ENCODE measurements at places on chromosomes 2 and 18.

GRCh38 chr2:161228511-161229240 lies 68.4 kb downstream of the TANK start:
- no peak for DNase-seq

DNA sequence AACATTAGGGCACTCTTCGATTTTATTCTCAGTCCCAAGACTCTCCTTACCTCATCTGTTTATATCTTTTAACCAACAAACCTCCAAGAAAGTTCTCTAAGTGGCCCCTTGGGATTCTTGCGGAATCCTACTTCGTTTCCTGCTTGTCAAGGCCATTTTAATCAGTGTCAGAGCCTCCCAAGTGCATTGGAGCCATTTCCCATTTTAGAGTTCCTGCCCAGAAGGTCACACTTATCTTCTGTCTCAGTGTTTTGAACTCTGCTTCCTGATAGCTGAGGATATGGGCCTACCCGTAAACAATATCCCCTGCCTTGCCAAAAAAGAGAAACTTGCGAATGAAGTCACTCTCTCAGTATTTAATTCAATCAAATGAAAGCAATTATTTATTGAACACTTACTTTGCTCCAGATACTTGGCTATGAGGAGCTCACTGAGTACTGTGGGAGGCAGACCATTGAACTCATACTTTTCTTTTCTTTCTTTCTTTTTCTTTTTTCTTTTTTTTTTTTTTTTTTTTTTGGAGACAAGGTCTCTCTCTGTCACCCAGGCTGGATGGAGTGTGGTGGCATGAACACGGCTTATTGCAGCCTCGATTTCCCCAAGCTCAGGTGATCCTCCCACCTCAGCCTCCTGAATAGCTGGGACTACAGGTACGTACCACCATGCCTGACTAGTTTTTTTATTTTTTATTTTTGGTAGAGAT lies 5.7 kb upstream of the NOSTRIN start:
- DNase-seq, result peak; percentile 62

- no peak for DNase-seq
Measured at GRCh38 chr18:7191736-7192135, 39.2 kb upstream of the LRRC30 start.

GRCh38 chr18:62187543-62188510 lies 772 bp downstream of the RELCH start:
- DNase-seq, result no peak

DNA sequence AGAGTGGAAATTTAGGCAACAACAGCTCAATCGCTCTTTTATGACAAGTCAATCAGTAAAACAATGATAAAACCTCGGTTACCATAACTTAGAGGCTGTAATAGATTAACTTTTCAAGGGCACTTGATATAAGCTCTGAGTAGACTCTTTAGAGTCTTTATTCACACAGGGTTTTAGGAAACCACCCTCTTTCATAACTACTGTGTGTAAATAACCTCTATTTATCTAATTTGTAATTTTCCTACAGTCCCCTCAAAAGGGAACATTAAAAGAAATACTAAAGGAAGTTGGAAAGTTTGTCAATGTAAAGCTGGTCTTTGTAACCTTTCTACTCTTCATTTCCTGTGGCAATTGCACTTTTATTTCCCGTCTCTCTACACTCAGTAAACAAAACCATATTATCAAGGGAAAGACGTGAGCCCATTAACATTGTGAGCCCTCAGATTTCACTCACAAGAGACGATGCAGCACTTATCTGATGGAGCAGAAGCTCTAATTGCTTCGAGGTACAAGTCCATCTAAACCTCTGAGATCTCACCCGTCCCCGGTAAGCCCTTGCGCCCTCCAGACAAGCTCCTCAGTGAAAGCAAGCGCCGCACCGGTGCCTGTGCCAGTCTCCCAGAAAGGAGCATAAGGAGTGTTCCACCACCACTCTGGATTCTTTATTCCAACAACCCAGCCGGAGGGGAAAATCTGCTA lies 1.1 kb upstream of the HOXD1 start:
- DNase-seq, result no peak

- DNase-seq, result peak; percentile 62
Measured at GRCh38 chr2:199973703-199974102, 18.3 kb downstream of the MAIP1 start.

GRCh38 chr2:134123332-134123731 lies 130.5 kb upstream of the MGAT5 start:
- DNase-seq, result no peak

GRCh38 chr2:53913721-53914120 lies 54.0 kb upstream of the GPR75 start:
- DNase-seq, result peak; percentile 52

DNA sequence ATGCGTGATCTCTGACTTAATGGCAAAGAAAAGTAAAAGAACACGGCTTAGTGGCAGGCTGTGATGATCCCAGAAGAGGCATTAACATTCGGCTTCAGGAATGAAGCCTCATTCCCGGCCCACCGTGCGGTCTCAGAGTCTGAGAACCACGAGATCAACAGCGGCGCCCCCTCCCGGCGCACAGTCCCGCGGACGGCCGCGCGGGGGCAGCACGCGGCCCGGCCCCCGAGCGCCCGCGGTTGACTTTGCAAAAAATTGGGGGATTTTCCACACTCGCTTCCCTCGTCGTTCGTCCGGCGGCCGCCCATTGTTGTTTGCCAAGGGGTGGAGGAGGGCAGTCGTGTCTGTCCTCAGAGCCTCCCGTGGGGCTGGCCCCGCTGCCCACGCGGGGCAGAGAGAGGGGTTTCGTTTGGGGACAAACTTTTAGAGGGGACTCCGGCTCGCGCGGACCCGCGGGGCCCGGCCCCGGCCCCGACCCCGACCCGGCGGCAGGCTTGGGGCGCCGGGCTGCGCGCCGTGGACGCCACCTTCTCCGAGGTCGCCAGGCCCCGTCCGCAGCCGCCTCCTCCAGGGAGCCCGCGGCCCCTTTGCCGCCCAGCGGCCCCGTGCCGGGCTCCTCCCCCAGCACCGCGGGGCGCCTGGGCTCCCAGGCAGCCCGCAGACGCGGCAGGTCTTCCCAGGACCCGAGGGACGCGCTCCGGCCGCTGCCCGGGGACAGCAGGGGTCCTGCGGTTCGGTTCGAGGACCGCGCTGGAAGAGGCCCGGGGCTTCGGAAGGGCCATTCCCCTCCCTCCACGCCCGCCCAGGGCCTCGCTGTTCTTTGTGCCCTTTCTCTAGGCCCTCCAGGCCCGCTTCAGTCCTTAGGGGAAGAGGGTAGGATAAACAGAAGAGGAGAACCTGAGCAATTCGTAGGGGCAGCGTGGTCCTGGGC lies 3.4 kb upstream of the HS6ST1 start:
- peak; percentile 84 for DNase-seq

GRCh38 chr2:97707362-97708047 lies 5.9 kb upstream of the ZAP70 start:
- no peak for DNase-seq

- DNase-seq, result no peak
Measured at GRCh38 chr2:183186766-183187165, 62.5 kb downstream of the NUP35 start.

GRCh38 chr18:40357536-40357935 lies 1597.5 kb upstream of the PIK3C3 start:
- DNase-seq, result no peak

DNA sequence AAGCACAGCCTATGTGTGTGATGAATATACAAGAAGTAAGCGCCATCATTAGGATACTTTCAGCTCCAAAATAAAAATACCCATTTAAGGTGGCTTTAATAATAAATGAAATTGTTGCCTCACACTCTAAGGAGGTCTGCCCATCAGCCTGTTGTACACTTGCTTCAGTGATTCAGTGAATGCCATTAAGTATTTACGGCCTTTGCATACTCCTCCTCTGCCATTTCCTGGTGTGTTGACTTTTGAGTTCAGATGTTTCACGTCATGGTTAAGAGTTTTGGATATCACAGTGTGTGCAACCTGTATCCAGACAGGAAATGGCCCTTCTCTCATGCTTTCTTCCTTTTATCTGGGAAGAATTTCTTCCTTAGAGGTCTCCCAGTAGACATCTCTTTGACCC lies 38.6 kb upstream of the SNORC start:
- no peak for DNase-seq

DNA sequence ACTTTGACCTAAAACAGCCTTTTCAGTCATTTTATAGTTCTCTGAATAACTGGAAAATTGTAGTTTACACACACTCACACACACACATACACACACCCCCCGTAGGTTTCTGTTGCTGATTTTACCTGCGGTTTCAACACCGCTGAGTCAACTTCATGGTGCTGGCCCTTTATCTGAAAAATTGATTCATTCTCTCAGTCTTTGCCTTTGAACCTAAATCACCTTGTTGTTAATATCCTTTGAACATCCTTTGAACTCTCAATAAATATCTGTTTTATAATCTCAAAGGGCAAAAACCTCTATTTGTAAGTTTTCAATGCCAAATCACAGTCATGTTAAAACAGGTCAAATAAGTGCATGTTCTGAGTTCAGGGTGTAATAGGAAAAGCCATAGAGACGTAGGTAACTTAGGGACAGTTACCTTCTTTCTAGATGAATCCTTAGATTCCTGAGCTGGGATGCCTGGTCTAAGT lies 109.0 kb upstream of the BZW1 start:
- no peak for DNase-seq

DNA sequence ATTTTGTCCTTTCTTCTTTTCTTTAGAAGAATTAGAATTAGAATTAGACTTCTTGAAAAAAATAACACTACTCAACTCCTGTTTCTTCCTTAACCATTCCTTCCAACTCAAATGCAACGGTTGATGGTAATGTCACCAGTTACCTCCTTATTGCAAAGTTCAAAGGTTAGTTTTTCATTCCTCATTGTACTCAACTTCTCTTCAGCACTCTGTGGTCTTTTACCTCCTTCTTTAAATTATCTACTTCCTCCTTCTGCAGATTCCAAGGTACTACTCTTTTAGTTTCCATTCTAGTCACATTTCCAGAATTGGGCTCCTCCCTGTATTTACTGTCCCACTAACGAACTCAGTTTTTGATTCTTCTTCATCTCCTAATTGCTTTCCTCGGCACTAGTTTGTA lies 700.7 kb downstream of the SATB2 start:
- no peak for DNase-seq
